Hematopoietic multipotent progenitor cell treated with erythropoietin and hydrocortisone succinate and interleukin-3 and kit ligand, for 6 days (in vitro differentiated cells): ENCODE measurements at places on chromosomes 6 and 20.

DNA sequence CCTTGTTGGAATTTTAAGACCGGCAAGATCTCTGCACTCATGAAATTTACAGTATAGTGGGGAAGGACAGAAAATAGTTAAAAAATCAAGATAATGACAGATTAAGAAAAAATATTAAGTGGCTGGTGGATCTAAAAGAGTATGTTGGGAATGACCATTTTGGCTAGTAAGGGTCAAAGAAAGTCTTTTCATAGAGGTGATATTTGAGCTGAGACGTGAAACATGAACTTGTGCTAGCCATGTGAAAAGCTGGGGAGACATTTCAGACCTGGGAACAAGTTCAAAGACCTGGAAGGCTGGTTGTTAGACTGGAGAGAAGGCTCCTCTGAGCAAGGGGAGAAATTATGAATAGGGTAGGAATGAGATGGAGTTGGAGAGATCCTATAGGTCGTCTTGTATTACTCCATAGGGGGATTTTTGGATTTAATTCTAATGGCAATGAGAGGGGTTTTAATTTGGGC lies 4.7 kb downstream of the BICRAL start:
- no peak for DNase-seq

DNA sequence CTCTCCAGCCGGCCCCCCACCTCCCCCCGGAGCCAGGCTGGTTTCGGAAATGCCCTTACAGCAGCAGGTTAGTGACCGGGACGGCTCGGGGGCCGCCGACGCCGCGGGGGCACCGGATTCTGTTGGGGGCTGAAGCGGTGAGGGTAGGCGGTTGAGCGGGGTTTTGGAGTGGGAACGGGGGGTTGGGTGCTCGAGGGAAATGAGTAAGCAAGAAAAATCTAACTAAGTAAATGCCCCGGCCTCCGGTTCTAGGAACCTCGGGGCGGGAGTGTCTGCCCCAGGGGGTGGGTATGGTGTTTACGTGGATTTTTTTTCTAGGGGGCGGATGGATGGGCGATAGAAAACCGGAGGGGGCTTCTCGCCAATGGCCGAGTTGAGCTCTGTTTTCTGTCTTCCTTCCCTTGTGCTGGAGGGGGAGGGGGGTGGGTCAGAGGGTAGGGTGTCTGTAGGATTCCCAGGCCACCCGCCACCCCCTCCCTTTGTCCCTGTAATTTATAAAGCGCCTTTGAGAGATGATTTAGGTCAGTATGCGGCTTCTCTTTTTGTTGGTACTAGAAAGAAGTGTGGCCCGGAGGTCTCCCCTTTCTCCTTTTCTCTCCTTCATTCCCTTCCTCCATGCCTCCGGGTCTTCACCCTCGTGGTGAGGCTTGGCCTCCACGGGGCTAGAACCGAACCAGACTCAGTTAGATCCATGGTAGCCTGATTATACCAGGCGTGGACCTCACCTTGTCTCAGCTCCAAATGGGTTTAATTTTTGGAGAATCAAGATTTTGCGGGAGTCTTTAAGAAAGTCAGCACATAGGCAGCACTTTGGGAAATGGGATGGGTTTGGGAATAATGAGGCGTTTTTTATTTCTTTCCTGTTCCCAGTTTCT lies 2.3 kb downstream of the E2F3 start:
- peak; percentile 86 for DNase-seq

- DNase-seq = no peak
Observed at GRCh38 chr20:23257848-23258746, 92.5 kb upstream of the NXT1 start.

DNA sequence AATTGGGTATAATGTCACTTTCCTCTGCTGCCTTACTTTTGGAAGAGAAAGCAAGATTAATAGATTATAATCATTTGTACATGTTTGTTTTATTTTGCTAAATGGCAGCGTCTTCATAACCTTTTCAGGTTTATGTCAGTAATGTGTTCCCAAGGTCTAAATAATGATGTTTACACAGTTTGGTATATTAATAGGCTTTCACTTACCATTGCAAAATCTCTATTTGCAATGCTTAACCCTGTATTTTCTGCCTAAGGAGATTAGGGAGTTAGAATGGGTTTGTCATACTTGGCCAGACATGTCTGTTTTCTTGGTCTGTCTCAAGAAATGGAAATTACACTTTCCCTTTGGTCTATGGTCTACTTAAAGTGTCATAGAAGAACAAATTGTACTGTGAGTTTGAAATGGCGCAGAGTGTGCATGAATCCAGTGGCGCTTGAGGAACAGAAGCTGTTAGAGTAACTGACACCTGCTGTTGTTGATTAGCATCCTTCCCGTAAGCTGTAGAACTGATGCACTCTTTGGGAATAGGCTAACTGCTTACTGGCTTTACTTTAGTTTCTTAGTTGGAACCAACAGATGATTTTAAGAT lies 261.1 kb downstream of the SAMD5 start:
- no peak for DNase-seq

GRCh38 chr20:50826121-50826520 lies 31.3 kb downstream of the BCAS4 start:
- DNase-seq = no peak

DNA sequence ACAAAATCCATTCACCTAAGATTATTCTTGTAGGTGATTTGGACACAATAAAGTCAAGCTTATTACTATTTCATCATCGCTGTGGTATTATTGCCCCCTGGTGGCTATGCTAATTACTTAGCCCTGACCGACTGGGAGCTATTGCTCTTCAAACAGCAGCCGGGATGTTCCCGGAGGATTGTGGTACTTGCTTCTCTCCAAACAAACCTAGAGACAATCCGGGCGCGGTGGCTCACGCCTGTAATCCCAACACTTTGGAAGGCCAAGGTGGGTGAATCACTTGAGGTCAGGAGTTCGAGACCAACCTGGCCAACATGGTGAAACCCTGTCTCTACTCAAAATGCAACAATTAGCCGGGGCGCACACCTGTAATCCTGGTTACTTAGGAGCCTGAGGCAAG lies 15.4 kb upstream of the STMND1 start:
- peak; percentile 71 for DNase-seq

- no peak for DNase-seq
Observed at GRCh38 chr20:58039274-58040092, 189.0 kb downstream of the ANKRD60 start.
